Activated CD4-positive, alpha-beta T cell treated with anti-CD3 and anti-CD28 coated beads for 36 hours (primary cell): ENCODE measurements at places on chromosomes 16 and 17. TPM values are rescaled to one million over a fixed set of nuclear protein-coding genes. Genes with fewer than 3 reads are reported as not detected.

Gene AOC3
- total RNA-seq: 1.2 TPM

Gene VMP1
- 378 TPM for total RNA-seq

Gene MT1A
- total RNA-seq: 0.74 TPM

Gene KRT36
- not detected for total RNA-seq

Gene SCNN1B
- not detected for total RNA-seq

Gene SCIMP
- not detected for total RNA-seq

Gene CES3
- total RNA-seq: 1.9 TPM

Gene KRTAP4-6
- not detected for total RNA-seq

Gene TPSAB1
- not detected for total RNA-seq

Gene PRSS36
- total RNA-seq: 0.26 TPM

Gene KRT24
- total RNA-seq: not detected

Gene ACSM2A
- total RNA-seq: not detected

Gene EXOC3L1
- total RNA-seq: not detected
